Right ventricle myocardium inferior (tissue), 1 donor: ENCODE measurements at places on chromosomes 4 and X.
A peak's percentile ranks its signal among the peaks of the same experiment; 100 is the strongest.

DNA sequence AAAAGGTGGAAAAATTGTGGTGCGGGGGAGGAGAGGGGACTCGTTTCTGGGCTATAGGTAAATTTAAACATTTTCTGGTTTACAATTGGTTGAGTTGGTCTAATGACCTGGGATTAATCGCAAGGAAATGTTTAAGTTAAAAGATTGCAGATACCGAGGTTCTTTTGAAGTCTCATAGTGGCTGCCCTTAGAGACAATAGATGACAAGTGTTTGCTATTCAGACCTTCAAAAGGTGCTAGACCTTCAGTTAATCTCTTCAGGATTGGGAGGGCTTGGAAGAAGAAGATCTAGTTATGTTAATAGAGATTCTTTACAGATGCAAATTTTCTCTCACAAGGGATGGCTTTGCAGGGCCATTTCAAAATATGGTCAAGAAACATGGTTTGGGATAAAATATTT lies 2286.1 kb upstream of the AGA start:
- no peak for DNase-seq

DNA sequence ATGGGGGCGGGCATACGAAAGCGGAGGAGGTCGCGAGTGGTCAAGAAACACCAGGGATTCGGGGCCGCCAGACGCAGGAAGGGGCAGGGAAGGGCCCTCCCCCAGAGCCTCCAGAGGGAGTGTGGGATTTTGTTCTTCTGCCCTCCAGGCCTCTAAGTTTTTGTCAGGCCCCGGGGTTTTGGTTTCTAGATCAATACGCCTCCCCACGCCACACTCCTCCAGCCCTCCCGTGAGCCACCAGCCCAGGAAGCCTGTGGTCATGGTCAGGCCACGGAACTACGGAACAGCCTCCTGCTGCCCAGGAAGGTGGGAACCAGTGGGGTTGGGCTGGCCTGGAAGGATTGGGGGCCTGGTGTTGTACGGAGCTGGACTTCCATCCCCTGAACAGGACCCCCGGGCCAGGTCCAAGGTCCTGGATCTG lies 38.4 kb downstream of the CPLX1 start:
- peak; percentile 54 for DNase-seq

DNA sequence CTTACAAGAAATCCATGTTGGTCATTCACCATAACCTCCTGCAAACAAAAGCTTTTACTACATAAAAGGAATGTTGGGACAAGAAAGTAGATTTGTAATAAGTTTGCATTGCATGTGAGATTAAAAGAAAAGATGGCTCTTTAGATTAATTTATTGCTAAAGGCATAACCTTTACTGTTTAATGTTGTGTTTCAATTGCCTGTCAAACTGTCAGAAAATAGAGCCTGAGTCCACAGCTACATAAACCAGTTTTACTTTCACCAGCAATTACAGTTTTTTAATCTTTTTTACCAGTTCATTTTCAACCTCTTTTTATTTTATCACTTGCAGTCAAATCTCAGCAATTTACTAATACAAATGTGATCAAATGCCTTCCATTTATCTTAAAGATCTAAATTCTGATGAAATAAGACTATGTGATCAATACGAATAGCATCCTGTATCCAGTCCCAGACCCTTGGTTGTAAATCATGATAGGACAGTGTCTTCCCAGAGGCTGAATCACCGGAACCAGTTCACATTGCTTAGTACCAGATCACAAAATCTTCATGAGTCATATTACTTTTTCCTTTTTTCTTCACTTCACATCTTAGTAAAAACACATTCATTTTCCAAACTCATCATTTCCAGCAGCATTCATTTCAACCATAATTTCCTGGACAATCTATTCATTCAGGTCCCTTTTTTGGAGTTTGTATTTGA lies 95.4 kb upstream of the FRG1 start:
- DNase-seq = no peak

GRCh38 chr4:164716901-164717300 lies 37.0 kb upstream of the SMIM31 start:
- DNase-seq = no peak

GRCh38 chr4:22463179-22463578 lies 52.7 kb downstream of the ADGRA3 start:
- DNase-seq = no peak

GRCh38 chrX:151703487-151703886 lies 8.2 kb downstream of the PRRG3 start:
- DNase-seq = peak; percentile 71

GRCh38 chr4:157810137-157810774 lies 362.6 kb downstream of the GASK1B start:
- no peak for DNase-seq

- no peak for DNase-seq
Observed at GRCh38 chr4:94516067-94516466, 64.3 kb downstream of the PDLIM5 start.

DNA sequence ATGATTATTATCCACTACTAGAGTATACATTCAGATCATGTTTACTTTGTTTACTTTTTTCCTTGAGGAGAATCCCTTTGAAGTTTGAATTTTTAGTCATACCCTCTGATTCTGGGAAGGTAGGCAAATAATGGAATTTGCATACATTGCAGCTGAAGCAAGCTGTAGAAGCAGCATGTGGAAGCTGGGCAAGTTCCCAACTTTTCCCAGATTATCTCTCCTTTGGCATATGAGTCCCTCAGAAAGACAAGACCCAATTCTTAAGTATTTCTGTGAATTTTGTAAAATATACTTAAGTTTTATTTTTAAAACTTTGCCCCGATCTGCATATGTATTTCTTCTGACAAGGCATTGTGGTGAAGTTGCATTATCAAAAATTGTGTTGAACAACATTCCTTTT lies 94.9 kb downstream of the CNKSR2 start:
- no peak for DNase-seq

- no peak for DNase-seq
Observed at GRCh38 chrX:56314334-56314733, 82.2 kb downstream of the KLF8 start.

GRCh38 chrX:53682885-53683555 lies 3.5 kb downstream of the HUWE1 start:
- no peak for DNase-seq

DNA sequence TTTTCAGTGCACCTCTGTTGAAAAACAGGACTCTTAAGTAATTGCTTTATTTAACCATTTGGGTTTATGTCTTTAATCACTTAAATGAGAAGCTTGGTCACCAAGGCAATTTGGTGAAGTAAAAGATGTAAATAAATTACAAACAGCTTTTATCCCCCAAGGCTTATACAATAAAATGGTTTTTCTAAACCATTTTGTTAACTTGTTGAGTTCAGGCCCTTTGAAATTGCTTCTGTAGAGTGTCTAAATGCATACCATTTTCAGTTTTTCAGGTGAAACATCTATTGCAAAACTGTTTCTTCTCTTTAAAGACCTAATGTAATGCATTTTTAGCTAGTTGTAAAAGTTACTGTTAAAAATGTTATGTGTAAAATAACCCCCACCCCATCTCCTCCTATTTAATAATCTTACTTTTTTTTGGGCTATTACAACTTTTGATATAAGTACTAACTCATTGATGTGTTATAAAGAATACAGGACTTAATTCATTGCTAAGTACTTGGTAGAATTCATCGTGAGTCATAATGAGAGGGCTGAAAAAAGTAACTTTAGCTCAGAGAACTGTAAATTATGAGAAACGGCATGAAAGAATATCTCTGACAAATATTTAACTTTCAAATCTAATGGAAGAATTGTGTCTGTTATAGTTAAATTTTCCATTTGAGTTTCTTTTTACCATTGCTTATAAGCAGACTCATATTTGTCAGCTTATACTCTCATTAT lies 4.5 kb downstream of the RAPGEF2 start:
- DNase-seq = no peak
